ENCODE measurements at places on chromosomes 12 and 14.

DNA sequence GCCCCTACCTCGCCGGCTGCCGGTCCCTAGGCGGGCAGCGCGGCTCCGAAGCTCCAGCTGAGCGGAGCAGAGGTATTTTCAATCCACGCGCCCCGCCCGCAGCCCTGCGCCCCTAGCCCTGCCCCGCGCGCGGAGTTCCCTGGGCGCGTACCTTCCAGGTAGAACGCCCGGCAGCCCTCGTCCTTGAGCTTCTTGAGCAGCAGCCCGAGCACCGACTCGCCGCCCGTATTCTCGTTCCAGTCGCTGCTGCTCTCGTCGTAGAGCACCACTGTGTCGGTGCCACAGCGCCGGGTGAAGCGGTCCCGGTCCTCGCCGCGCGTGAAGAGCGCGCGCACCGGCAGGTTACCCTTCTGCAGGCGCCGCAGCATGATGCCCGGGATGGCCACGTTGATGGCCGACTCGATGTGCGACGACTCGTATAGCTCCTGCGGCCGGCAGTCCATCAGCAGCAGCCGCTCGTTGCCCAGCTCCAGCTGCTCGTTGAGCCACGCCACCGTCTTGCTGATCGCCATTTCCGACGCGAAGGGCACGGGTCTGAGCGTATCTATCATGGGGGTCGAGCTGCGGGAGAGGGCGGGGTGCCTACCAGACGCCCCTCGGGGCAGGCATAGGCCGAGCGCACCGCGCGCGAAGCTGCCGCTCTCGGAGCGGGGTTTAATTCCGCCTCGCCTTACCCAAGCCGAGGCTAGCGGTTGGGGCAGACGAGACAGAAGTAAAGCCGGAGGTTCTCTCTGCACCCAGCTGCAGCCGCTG, 636 bp downstream of the DUSP6 start:
- DNase-seq, result peak; percentile 60

DNA sequence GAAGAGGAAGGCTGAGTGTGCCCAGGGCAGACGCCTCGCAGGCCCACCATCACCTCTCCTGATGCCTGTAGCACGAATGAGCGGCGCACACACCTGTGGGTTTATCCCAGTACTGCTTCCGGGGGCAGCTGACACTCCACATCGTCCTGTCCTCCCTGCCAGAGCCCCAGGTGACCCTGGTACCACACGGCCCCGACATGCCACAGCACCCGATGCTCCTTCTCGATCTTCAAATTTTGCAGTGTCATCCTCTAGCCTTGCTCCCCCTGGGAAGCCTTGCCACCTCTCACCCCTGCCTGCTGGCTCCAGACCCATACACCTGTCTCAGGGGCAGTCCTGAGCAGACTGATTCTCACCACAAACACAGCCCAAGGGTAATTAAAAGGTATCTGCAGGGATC, 40.6 kb downstream of the ANO2 start:
- DNase-seq, result no peak

GRCh38 chr12:95608252-95609033, 57.2 kb upstream of the USP44 start:
- no peak for DNase-seq

DNA sequence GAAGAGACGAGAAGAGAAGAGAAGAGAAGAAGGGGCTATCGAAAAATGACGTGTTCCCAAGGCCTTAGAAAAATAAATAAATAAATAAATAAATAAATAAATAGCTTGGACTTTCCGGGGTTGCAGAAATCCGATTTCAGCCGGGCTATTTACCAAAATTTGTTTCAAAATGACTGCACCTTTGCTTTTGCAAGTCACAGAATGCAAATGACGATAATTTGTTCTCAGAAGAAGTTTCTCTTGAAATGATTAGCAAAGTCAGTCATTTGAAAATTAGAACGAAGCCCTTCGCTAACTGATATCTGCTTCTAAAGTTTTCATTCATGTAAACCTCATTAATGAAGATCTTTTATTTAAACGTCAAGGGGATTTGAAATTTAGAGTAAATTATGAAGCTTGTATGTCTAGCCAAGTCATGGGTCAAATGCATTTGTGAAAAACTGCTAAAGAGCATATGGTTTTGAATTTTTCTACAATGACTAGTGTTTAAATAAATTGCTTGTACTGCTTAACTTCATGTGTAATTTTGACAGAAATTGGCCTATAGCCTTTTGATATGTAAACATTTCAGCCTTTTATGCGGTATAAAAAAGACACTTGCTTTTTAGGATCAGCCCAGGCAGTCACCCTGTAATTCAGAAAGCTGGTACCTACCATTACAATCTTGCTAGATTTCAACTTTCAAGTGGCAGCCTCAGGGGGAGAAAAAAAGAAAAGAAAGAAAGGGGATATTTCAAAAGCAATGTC, 4.6 kb upstream of the GSC start:
- no peak for DNase-seq

DNA sequence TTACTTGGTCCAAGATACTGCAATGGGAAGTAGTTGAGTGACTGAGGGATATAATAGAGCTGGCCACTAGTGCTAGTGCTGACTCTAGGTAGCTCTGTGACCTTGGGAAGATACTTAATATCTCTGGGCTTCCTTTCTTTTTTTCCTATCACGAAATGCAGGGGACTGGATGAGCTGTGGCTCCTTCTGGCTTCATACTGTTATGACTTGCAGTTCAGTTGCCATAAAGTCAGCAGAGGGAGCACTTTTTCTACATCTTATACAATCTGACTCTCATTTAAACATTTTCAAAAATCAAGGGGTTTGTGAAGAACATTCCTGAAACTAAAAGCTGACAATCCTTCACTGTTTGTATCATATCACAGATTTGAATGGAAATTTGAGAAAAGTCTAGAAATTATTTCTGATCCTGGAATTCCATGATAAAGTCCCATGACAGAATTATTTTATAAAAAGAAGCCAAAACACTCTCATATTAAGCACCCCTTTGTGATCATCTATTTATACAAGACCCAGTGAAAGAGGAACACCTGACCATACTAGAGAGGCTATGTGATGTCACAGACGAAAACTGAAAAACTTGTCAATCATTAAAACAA, 5.3 kb downstream of the BHLHE41 start:
- peak; percentile 72 for DNase-seq

- DNase-seq, result no peak
Observed at GRCh38 chr14:90239139-90239538, 17.2 kb upstream of the PSMC1 start.

DNA sequence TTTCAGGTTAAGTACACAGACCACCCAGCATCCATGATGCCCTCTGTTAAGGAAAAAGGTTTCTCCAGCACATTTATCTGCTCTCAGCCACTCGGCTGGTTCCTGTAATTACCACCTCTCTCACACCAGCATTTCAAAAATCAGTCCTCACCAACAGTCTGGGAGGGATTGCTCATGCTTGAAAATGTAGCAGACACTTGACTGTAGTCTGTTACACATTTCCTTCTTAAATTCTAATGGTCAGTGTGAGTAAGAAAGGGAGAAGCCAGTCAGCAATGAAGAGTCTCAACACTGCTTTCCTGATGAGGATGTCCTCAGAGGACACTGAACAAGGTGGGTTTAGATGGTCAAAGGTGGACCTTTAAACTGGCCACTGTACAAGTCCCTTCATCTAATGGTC, 6.0 kb downstream of the ZBTB39 start:
- no peak for DNase-seq

- no peak for DNase-seq
Observed at GRCh38 chr14:85280074-85280473, 249.9 kb upstream of the FLRT2 start.

GRCh38 chr14:34374998-34375740, 86.9 kb downstream of the SPTSSA start:
- DNase-seq, result no peak

- DNase-seq, result no peak
Observed at GRCh38 chr14:32545095-32545494, 216.0 kb downstream of the AKAP6 start.

- DNase-seq, result no peak
Observed at GRCh38 chr12:2387103-2387834, 334.5 kb downstream of the CACNA1C start.

- DNase-seq, result no peak
Observed at GRCh38 chr12:27766587-27766986, 13.4 kb upstream of the KLHL42 start.

- no peak for DNase-seq
Observed at GRCh38 chr12:31783996-31784645, 55.3 kb upstream of the AMN1 start.

GRCh38 chr12:25655702-25656101, 102.6 kb upstream of the LMNTD1 start:
- DNase-seq, result peak; percentile 35

DNA sequence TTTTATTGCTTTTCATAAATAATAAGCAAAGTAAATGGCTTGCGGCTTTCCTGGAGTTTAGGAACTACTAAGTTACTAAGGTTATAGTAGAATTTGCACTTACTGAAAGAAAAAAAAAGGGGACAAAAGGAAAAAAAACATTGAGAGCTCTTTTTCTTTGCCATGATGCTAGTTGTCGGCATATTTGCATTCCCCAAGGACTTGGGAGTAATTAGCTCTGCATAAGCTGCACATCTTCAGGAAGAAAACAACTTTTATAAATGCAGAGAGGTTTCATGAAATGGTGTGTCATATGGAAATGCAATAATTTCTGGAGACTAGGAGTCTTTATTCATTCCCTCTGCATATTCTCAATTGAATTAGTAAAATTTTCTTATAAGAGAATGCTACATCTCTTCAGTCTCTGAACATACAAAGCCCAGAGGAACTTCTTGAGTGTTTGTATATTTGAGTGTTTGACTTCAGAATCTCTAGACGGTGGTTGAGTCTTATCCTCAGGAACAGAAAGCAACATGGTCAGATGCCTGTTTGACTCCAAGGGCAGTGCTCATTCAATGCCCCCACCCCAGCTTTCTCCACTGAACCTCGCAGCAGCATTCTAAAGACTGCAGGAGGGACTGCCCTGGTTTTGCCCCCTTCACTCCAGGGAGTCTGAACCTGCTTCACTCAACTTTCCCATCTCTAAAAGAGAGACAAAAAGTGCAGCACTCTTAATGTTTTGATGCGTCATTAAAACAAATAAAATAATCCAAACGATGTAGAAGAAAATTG, 158.9 kb upstream of the EEA1 start:
- DNase-seq, result no peak

DNA sequence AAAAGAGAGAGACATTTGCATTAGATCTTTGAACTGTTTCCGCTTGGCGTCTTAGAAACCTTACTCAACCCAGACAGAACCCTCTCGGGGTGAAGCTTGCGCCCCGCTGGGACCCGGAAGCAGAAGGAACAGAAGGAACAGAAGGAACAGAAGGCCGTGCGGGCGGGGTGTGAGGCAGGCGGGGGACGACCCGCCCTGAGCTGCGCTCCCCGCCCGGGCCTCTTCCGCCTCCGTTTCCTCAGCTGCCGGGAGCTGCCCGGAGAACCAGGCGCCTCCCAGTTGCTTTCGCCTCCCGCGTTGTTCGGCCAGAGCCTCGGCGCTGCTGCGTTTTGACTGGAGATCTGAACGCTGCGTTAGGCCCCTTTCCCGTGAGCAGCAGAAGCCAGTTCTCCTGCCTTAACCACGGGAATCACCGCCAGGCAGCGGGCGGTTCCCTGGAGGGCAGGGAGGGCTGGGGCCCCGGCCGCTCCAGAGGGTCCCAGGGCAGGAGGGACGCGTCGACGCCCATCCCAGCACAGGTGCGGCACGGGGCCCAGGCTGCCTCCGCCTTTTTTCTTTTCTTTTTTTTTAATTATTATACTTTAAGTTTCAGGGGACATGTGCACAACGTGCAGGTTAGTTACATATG, 19.3 kb upstream of the MMP17 start:
- no peak for DNase-seq

GRCh38 chr12:32249777-32250176, 143.1 kb downstream of the BICD1 start:
- DNase-seq, result no peak

GRCh38 chr12:113469224-113469948, 2.3 kb downstream of the LHX5 start:
- DNase-seq, result no peak

DNA sequence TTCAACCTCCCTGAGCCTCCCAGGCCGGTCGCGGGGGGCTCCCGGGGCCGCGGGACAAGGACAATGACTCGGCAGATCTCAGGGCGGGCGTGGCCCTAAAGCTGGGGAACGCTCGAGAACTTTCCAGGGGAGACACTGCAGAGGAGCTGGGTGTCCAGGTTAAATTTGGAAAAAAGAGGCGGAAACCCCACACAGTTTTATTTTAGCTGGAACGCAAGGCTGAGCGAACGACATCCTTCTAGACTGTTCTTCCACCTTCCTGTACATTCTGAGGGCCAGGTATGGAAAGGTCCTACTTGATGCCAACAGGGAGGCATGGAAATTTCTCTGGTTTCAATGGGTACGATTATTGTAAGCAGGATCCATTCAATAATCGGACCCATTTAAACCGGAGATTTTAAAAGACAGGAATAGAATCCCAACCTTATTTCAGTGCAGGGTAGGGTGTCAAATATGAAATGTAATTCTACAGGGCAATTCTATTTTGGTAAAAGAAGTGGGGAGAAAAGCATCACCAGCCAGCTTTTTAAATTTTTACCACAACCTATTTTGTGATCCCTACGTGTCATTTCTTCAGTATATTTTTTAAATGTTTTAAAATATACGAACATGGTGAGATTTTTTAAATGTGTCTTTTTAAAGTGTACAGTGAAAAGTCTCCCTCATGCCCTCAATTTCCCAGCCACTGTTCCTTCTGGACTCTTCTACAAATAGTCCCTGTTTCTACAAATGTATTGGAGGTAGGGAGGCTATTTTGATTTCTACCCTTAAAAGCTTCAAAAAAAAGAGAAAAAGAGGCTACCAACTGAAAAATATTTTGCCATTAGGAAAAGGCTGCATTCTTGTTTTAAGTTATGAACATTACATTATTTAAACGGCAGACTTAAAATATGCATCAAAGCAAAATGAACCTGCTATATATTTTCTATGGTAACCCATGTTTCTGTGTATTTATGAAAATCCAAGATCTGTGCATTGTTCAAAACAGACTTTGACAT, 1.1 kb upstream of the UBC start:
- no peak for DNase-seq

GRCh38 chr12:34402899-34403705, 380.8 kb downstream of the ALG10 start:
- no peak for DNase-seq

GRCh38 chr12:50999093-50999492, 27.1 kb downstream of the SLC11A2 start:
- no peak for DNase-seq

- DNase-seq, result peak; percentile 97
Observed at GRCh38 chr14:23306412-23307145, at the start of gene BCL2L2. BCL2L2 (plus strand) TSS chr14:23306833; CDS start chr14:23307768, 935 bp downstream.

- DNase-seq, result no peak
Observed at GRCh38 chr12:68352067-68352466, 19.9 kb upstream of the MDM1 start.

- no peak for DNase-seq
Observed at GRCh38 chr14:53306911-53307310, 153.8 kb upstream of the DDHD1 start.
